ENCODE measurements at places on chromosomes 4 and X. TPM values are rescaled to one million over a fixed set of nuclear protein-coding genes. Genes with fewer than 3 reads are reported as not detected.

GRCh38 chr4:181281451-181281850 lies 961.8 kb upstream of the TENM3 start:
- DNase-seq = no peak

GRCh38 chr4:140037353-140038030 lies 116.5 kb downstream of the MAML3 start:
- no peak for DNase-seq

GRCh38 chr4:93996895-93997294 lies 168.3 kb downstream of the ATOH1 start:
- DNase-seq = no peak

DNA sequence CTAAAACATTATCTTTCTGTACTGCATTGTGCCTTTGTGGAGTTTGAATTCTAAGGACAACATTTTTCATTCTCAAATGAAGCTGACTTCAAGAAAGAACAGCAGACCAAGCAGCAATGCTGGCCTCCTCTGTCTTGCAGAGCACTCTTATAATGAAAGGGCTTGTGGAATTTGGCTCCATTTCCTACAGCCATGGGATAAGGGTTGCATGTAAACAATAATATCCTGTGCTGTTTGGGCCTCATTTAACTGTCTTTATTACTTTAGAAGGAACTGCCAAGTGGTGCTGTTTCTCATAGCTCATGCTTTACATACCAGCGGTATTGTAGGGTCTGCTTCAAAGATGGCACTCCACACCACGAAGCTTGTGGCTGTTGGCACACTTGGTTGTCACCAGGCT lies 111.4 kb upstream of the EOLA2 start:
- DNase-seq = no peak

The HPGDS gene
- total RNA-seq = 1.2 TPM

- DNase-seq = no peak
These were observed 27.9 kb upstream of the BBS7 start for GRCh38 chr4:121898150-121898549.

- DNase-seq = no peak
These were observed 2.0 kb upstream of the BEX4 start for GRCh38 chrX:103212749-103213457.

The PARM1 gene
- 80.8 TPM for total RNA-seq

The PGAM4 gene
- not detected for total RNA-seq

The DGAT2L6 gene
- total RNA-seq = not detected

All from heart right ventricle (tissue), 16 donors.